Suppressor macrophage (primary cell): ENCODE measurements at places on chromosomes 12 and 14.

GRCh38 chr14:65906344-65906743 lies 493.8 kb downstream of the FUT8 start:
- DNase-seq = no peak

GRCh38 chr12:122030424-122031035 lies 8.8 kb downstream of the BCL7A start:
- DNase-seq = no peak

DNA sequence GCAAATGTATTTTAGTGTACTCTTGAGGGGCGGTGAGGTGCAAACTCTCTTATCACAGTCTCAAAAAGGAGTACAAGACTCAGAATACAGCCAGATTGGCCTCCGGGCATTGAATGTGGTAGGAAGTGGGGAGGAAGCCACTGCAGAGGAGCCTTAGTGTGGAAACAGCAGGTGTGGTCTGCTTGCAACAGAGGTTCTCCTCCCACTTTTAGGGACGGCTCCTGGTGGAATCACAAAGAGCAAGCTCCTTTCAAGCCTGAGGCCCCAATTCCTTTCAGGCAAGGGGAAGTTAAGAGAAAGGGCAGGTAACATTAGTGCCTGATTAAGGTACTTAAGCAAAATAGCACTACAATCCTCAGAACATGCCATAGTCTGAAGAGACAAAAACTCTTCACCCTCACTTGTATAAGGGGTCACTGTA lies 23.7 kb upstream of the SLC2A3 start:
- peak; percentile 56 for DNase-seq

DNA sequence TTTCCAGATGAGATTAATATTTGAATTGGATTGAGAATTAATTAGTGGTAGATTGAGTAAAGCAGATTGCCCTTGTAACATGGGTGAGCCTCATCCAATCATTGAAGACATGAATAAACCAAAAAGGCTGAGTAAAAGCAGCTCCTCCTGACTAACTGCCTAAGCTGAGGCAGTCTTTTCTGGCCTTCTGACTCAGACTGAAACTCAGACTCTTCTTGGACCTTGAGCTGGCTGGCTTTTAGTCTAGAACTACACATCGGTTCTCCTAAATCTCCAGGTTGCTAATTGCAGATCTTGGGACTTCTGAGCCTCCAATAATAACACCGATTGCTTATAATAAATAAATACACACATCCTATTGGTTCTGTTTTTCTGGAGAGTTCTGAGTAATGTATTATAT lies 24.0 kb downstream of the FKBP11 start:
- DNase-seq = no peak

GRCh38 chr12:101470939-101471338 lies 4.2 kb upstream of the SPIC start:
- DNase-seq = peak; percentile 66

DNA sequence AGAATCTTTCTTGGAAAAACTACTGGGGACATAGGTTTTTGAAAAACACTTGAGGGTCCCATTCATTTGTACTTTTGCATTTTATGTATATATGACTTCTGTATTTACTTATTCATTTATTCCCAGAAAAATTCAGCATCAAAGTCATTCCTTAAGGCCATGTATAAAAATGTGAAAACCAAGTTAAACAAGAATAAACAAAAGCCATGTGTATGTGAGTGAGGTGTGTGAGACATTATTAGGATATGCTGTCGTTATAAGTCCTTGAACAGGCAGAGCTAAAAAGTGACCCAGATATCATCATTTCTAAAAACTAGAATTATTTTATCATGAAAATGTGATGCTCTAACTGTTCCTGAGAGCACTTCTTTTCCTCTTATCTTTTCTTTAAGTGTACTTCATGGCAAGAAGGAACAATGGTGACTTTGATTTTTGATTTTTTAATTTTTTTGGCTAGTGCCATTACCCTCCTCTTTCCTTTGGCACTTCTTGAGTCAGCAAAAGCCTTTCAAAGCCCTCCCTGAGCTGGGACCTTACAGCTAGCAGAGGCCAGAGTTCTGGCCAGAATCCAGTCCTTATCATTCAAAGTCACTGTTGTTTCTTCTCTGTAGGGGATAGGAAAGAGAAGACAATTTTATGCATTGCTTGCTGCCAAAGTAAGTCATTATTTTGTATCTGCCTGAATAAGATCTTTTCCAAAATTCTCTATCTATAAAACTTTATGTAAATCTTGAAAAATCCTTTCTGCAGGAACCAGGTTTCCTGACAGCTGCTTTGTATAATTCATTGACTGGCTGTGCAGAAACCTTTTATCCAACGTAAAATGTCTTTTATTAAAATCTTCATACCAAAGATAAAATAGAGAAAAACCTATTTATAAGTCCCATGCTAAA lies 419.7 kb upstream of the PRICKLE1 start:
- no peak for DNase-seq

- no peak for DNase-seq
Observed at GRCh38 chr14:85334316-85334715, 195.6 kb upstream of the FLRT2 start.

GRCh38 chr14:94441531-94442205 lies 10.9 kb downstream of the SERPINA11 start:
- no peak for DNase-seq

DNA sequence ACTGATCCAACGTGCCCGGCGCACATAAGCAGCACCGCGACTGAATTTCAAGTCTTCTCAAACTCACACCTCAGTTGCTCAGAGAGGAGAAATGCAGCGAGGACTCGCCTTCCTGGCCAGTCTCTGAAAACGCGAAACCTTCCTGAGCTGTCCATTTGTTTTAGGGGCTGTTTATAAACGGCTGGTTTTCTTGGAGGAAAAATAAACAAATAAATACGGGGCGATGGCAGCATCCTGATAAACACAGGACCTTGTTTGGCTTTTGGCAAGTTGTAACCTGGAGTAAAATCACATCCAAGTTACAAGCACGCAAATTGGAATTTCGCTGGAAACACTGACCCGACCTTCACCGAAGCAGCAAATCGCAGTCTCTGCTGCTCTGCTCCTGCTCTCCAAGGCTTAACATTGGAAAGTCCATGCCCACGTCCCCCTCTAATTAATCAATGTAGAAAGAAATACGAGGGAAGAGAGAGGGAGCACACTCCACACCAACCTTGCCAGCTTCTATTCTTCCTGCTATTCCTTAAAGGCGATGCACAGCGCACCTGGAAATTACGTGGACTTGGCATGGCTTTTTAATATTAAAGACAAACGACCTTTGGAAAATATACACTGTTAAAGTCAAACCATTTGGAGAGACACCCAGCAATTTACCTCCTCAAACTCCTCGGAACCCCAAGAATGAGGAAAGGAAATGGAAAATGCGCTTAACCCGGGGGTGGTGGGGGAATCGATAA lies 248.8 kb downstream of the APAF1 start:
- DNase-seq = no peak

GRCh38 chr12:124311292-124312109 lies 16.6 kb downstream of the RFLNA start:
- no peak for DNase-seq

DNA sequence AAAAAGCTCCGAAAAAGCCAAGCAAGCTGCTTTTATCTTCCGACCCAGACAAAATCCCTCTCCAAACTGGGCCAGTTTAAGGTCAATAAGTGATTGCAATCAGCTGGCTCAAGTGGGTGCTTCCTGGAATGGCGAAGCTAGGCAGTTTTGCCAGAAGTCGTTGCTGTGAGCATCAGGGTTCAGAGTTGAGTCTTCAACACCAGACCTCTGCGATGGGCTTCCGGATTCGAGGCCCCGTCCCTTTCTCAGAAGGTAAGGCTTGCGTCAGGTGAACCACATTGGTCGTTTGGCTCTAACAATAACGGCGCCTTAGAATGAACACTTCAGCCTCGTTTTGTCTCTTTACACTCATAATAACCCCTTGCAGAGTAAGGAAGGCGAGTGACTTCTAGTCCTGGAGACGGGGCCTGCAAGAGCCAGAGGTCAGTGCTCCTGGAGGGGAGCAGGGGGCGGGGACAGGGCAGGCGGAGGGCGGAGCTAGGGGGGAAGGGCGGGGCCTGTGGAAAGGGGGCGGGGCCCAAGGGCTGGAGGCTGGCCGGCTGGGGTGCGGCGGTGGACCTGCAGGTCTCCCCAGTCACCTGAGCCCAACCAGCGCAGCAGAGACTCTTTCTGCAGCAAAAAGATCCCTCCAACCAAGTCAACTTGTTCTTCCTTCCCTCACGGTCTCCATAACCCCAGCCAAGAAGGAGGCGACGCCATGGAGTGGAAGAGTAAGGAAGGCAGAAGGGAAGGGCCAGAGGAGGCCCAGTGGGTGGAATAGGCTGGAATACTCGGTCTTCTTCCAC lies 34.0 kb upstream of the NFYB start:
- no peak for DNase-seq

DNA sequence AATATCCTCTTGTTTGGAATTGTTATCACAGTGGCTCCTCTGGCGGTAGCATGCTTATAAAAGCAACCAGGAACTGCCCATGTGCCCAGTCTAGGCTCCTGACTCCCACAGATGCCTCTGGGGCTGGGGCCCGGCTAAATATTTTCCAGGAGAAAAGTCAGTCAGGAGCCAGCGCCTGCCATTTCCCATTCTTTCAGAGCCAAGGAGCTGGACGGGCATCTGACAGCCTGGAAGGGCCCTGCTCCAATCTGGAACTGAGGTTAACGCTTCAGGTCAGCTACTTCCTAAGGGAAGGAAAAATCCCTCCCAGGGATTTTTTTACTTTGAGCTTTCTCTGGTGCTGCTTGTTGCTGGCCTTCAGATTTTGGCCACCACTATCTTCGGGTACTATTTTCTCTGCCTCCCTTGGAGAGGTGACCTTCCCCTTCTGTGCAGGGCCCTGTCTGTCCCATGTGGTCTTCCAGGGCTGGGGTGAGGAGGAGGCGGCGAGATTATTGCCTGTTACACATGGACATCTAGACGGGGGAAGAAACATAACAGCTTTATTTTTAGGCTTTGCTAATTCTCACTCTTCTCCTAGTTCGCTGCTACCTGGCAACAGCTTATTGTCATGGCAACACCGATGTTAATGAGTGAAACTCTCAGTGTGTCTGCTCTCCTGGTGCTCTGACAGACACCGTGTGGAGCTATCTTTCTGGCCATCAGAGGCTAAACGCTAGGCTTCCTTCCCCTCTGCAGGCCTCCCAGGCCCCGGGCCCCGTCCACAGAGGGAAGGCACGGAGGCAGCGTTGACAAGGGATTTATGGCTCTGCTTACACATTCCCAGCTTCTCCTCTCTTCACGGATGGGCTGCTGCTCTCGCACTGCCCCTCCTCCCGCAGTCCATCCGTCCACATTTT lies 160.4 kb downstream of the CACNA1C start:
- DNase-seq = no peak

DNA sequence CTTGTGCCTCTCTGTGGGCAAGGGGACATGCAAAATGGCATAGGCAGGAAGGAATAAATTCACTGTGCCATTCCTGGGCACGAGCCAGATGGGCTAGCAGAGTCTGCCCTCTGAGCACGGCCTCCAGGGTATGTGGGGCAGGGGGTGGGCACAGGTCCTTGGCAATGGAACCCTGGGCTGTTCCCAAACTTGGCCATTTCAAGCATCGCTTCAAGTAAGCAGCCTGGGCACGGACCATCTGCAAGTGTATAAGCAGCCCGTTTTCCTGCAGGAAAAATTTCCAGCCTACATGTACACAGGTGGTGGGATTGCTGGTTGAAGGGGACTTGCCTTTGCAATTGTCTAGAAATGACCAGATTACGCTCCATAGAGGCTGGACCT lies 40.3 kb downstream of the CCDC85C start:
- DNase-seq = no peak

GRCh38 chr14:77565289-77565993 lies 51.0 kb downstream of the SPTLC2 start:
- no peak for DNase-seq

- peak; percentile 78 for DNase-seq
Observed at GRCh38 chr12:124289634-124290600, 5.0 kb upstream of the RFLNA start.

- DNase-seq = peak; percentile 14
Observed at GRCh38 chr14:30874999-30875787, 834 bp downstream of the COCH start.

DNA sequence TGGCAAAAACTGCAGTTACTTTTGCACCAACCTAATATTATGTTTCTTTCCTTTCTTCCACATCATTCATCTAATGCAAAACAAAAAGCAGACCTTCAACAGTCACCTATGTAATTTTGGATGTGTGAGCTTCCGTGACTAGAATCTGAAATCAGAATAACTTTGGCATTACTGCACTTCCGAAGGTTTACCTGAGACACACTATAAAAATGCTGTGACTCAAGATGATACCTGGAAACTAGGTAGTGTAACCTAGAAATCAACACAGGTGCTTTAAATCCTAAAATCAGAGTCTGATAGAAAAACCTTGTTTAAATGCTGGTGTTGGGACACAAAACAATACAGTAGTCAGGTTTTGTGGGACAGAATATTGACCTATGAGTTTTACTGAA lies 2.2 kb downstream of the BTBD7 start:
- DNase-seq = no peak

- no peak for DNase-seq
Observed at GRCh38 chr12:14651371-14651770, 45.0 kb downstream of the GUCY2C start.

- no peak for DNase-seq
Observed at GRCh38 chr12:92702754-92703679, at the start of gene PLEKHG7. Gene PLEKHG7, plus strand, starts transcription at chr12:92702989. Its CDS starts 3,643 bp downstream, at chr12:92706632.

DNA sequence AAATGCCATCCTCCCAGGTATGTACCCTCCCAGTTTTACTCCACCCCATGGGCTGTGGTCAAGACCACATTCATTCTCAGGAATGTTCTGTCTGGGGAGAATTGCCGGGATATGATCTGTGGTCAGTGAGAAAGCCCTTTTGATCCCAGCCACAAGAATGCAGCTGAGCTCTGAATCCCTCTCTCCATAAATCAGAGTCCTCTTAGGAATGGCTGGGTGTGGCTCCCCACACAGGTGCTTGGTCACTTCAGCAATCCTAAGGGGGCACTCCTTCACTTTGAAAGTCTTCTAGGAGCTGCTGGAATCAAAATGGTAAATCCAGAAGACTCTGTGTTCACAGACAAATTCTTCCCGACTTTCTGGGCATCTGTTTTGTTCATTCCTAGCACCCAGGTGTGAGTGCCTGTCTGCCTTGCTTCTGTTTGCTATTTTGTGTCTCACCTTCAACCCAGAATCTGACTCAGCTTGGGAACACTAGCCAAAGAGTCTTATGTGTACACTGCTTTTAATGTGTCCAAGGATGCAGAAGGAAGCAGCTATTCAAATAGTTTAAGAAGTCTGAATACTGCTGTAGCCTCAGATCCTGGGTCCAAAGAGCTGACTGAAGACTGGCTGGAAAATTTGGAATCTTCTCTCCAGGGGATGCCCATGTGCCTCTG lies 144.6 kb upstream of the CDKN3 start:
- DNase-seq = no peak
